IPS-NIHi11 (cell line): ENCODE measurements at places on chromosomes 11 and 22.

GRCh38 chr11:74134661-74135060 lies 36.1 kb downstream of the C2CD3 start:
- DNase-seq, result no peak

DNA sequence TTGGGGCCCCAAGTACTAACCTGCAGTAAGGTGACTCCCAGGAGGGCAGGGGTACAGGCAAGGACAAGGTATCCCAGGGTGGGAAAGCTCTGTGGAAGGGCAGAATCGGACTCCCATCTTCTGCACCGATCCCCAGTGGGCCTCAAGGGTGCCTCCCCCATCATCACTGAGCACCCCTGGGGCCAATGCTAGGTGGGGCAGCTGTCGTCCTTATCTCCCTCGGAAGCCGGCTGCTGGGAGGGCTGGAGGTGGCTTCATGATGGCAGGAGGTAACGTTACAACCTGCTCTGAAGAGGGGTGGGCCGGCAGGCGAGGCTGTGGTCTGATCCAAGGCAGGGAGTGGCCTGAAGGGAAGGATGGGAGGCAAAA lies 87.6 kb upstream of the LINC01488 start:
- no peak for DNase-seq

GRCh38 chr22:38208551-38208968 lies 6.8 kb downstream of the MAFF start:
- no peak for DNase-seq

DNA sequence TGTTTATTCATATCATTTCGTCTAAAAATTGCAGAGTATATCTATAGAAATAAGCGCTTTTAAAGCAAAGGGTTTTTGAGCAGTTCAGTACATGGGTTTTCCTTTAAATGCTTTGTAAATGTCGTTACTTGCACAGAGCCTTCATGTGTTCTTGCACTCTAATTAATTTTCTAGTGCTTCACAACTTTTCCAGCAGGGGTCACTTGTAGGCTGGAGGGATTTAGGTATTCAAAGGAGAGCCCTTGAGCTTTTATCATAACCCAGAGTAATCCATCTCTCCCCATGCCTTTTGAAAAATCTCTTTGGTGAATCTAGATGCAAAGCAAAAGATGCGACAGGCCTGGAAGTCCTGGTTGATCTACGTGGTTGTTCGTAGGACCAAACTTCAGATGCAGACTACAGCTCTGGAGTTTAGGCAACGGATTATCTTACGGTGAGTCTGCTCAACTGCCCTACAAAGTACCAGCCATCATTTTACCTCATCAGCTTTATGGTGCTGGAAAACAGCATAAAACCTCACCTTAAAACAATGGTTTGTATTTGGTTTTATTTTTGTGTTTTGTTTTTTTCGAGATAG lies 60.4 kb downstream of the SFI1 start:
- peak; percentile 59 for DNase-seq
